Activated T-helper 1 cell treated with anti-CD3 and anti-CD28 coated beads, Interleukin-12 subunit alpha, Interleukin-12 subunit beta, Interleukin-2, Interleukin-4 antibody, amounts not matched to agents 30 ng/mL and 10 ng/mL and 1 ng/mL, durations not matched to agents 14 hours and 24 hours and 36 hours (primary cell): ENCODE measurements at places on chromosomes 3 and 15.
A peak's percentile ranks its signal among the peaks of the same experiment; 100 is the strongest.

- no peak for DNase-seq
These were observed 318.6 kb upstream of the LRRFIP2 start for GRCh38 chr3:37492977-37493471.

- DNase-seq: no peak
These were observed 21.9 kb upstream of the ZBTB38 start for GRCh38 chr3:141346418-141346817.

GRCh38 chr3:122619040-122619439 lies 41.6 kb downstream of the PARP15 start:
- DNase-seq: no peak

- no peak for DNase-seq
These were observed 1044.6 kb upstream of the CFAP20DC start for GRCh38 chr3:60094392-60094947.

GRCh38 chr3:108806316-108806715 lies 16.3 kb upstream of the TRAT1 start:
- peak; percentile 53 for DNase-seq

DNA sequence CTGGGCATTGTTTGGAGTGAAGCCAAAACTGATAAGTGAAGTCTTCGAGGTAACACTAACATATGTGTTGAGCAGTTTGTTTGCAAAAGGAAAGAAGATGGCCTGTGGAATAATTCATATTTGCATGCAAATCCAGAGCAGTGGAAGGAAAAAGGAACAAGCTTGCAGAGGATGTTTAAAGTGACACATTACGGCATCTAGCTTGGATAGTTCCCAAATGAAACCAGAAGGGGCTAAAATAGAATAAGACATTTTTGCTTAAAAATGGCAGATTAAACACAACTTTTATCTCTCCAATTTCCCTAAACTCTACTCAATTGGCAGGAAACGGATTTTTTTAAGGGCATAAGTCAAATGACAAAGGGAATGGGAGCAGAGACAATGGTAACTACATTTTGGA lies 25.4 kb upstream of the RYK start:
- no peak for DNase-seq

- no peak for DNase-seq
These were observed 1.2 kb downstream of the CISH start for GRCh38 chr3:50610181-50610971.

DNA sequence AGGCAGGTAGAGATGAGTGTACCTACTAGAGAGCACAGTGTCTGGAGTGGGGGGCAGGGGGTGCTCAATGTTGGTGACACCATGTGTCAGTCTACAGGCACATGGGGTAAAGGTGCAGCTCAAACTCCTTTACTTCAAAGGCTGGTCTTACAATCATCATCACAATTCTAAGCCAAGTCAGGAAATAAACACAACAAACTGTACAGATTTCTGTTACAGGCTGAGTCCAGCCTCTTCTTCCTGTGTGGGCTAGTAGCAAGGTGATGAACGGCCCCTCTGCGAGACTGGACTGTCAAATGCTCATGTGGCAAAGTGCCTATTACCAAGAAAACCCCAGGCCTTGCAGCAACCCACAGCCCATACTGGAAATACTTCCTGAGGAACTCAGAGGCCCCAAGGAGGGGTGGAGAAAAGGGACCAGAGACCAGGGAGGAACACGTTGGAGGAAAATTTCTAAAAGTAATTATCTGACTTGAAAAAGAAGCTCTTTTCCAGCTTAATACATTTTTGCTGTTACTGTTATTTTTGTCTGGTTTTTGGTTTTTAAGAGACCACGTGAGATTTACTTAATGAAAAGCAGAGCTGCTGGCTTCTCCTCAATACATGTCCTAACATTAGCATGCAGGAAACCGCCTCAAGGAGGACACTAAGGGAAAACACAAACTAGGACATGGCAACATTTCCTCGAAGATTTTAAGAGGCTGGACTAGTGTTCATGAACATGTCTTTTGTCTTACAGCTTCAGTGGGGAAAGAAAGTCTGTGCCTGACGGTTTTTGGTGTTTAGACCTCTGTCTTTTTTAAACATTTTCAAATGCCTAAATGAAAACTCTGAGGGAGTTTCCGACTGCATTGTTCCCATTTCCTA lies 29.5 kb downstream of the TBC1D2B start:
- no peak for DNase-seq

- DNase-seq: peak; percentile 90
These were observed 9.1 kb upstream of the LEKR1 start for GRCh38 chr3:156816794-156817645.

GRCh38 chr3:14918356-14918860 lies 29.0 kb upstream of the NR2C2 start:
- no peak for DNase-seq

DNA sequence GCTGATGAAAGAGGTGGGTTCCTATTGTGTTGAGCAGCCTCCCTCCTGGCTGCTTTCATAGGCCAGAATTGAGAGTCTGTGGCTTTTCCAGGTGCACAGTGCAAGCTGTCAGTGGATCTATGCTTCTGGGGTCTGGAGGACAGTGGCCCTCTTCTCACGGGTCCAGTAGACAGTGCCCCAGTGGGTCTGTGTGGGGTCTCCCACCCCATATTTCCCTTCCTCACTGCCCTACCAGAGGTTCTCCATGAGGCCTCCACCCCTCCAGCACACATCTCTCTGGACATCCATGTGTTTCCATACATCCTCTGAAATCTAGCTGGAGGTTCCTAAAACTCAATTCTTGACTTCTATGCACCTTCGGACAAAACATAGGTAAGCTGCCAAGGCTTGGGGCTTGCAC lies 201.2 kb downstream of the FAM43A start:
- DNase-seq: no peak

GRCh38 chr15:84151205-84151931 lies 84.2 kb upstream of the GOLGA6L4 start:
- DNase-seq: no peak

DNA sequence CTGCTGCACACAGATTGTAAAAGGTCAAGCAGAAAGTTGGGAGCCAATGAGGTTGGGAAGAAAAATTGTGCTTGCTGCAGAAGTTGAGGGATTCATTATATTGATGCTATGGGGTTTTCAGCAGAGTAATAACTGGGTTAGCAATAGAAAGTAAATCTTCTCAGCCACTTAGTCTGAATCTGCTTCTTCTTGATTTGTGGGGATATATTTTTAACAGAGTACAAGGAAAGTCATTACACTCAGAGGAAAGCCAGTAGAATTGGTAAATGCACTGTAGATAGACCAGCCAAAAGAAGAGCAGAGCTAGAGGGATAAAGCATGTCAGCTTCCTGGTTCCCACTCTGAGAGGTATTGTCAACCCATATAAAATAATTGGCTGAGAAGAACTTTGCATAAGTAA lies 663.6 kb downstream of the NLGN1 start:
- no peak for DNase-seq

DNA sequence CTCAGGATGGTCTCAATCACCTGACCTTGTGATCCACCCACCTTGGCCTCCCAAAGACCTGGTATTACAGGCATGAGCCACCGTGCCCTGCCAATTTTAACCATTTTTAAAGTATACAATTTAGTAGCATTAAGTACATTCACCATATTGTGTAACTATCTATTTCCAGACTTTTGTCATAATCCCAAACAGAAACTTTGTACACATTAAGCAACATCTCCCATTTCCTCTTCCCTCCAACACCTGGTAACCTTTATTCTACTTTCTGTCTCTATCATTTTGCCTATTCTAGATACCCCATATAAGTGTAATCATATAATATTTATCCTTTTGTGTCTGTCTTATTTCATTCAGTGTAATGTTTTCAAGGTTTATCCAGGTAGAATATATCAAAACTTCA lies 8.9 kb upstream of the MYLK start:
- DNase-seq: no peak

DNA sequence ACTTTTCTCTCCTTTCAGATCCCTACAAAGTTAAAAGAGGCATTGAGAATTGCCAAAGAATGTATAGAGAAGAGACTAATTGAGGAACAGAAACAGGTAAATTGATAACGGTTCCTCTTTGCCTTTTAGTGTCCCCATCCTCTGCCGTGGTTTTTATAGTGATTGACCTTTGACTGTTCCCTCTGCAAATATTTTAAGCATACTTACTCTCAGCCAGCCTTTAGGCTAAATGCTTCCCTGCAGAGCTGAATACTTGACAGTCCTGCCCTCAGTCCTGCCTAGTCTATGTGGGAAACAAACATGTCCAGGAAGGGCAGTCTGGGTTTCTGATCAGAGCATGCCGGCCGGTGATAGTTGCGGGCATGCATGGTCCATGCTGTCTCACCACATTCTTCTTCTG lies 24.7 kb downstream of the PDHB start:
- no peak for DNase-seq

GRCh38 chr3:25153561-25153960 lies 274.5 kb upstream of the RARB start:
- no peak for DNase-seq

DNA sequence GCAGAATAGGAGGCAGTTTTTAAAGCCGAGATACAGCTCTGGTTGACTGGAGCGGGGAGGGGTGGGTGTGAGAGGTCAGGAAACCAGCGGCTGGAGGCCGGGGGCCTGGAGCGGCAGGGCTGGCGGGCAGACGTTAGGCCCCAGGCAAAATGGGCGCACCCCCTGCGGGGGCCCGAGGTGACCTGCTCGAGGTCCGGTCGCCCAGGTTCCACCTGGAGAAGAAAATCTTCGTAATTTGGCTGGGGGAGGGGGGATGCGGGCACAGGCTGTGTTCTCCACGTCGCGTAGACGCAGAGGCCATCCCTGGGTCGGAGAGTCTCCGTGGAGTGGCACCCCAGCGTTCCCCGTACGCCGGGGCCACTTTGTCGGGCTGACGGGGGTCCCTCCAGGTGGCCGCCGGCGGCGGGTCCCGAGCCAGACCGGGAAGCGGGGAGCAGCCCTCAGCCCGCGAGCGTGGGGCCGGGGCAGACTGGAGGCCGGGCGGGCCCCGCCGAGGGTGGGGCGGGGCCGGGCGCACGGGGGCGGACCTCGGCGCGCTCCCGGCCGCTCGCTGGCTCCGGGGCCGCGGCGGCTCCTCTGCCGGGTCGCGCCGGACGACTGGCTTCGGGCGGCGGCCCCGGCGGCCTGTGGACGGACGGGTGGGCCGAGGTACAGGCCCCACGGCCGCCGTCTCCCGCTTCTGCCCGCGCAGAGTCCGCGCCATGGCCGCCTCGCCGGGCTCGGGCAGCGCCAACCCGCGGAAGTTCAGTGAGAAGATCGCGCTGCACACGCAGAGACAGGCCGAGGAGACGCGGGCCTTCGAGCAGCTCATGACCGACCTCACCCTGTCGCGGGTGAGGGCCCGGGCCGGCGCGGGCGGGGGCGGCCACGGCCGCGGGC lies at the start of gene CRTC3:
Gene CRTC3, plus strand, starts transcription at position 553 of the 879 bp plus-strand sequence. Its CDS starts 149 bp downstream, at position 702.
- peak; percentile 49 for DNase-seq

DNA sequence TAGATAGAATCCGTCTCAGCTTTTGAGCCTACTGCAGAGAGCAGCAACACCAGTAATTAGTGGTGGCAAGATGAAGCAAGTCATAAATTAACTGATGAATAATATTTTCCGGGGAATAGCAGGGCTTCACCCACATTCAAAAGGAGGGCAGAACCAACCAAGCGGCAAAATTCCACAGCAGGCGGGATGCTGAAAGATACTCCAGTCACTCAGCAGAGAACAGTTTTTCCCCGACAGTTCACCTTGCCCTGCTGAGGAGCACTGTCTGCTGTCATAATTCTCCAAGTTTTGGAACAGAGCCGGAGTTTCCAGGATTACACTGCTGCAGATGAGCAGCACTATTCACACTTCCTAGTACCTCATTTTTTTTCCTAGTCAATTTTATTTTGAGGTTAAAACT lies 274.7 kb downstream of the CD47 start:
- no peak for DNase-seq
